ENCODE measurements at places on chromosomes 7 and 10.

DNA sequence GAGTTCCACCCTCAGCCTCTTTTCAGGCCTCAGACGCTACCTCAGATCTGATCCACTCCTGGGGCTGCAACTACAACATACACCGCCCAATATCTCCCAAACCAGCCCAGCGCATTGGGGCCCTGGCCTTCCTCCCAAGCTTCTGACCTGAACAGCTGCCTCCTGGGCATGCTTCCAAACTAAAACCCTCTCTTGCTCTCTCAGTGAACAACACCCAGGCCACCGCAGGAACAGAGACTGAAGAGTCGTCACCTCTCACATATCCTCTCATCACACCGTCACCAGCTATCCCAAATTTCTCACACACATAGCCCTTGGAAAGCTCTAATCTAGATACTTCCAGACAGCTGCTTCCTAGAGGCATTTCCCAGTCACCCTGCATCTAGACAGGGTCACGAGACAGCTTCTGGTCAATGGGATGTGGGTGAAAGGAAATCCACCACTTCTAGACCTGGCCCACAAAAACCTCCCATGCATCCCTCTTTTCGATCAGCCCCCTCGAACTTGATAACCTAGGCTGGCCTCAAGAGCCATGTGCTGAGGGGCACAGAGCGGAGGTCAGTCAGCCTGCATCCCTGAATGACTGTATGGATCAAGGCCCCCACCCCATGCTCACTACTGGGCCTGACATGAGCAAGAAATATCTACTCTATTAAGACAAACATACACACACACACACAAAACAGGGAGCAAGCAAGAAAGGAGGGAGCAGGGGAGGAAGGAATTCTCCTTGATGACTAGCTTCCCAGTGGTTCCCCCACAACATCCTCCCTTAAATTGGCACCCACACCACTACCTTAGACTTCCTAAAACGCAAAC lies 1.8 kb downstream of the PARP12 start:
- DNase-seq: peak; percentile 44

DNA sequence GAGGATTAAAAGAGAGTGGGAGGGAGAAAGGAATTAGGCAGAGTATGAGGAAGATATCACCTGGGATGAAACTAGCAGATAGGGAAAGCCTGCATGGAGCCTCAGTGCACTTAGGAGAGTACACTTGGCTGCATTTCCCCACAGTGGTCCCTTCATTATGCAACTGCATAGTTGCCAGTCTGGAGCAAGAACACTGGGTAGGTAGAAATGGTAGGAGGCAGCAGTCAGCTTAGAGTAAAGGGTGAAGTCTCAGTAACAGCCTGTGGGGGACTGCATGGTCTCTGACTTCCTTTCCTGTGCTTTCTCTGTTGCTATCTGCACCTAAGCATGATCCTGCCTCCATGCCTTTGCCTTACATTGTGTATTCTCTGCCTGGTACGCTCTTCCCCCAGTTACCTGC lies 14.0 kb upstream of the PCGF5 start:
- peak; percentile 47 for DNase-seq

GRCh38 chr7:29866490-29866930 lies 60.2 kb downstream of the WIPF3 start:
- DNase-seq: peak; percentile 58

DNA sequence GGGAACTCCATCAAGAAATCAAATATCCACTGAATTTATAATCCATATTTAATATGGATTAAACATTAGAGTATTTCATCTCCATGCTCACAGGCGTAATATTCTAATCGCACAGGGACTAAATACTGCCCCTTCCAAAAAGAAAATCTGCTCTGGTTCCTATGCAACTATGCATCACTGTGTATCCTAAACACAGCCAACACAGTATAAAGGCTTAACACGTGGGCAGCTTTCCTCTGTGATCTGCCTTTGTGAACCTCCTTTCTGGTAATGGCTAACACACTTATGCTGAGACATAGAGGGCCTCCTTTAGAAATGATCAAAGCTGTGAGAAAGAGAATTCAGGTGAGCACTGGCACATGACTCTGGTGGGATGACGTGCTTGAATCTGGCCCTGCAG lies 110.2 kb downstream of the RAB11FIP2 start:
- DNase-seq: no peak

- DNase-seq: no peak
Observed at GRCh38 chr7:109003742-109004141, 434.1 kb downstream of the DNAJB9 start.

All from amniotic epithelial cell (primary cell).